ENCODE measurements at places on chromosomes 6 and 20.

DNA sequence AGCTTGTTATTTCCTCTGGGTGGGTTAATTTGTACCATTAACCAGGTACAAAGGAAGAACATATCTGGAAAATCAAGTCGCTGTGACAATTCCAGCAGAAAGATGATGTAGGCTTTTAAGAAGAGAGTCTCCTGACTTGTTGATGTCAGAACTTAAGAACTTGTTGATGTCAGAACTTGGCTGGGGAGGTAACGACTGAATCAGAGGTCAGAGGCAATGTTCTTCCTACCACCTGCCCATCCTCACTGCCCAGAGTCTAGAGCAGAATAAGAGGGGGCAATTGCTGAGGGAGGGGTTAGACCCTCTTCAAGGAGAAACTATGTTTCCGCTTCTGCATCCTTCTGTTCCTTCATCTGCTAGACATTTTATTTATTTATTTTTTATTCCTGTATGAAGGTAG, 18.9 kb downstream of the MLIP start:
- DNase-seq, result no peak

- DNase-seq, result no peak
Measured at GRCh38 chr20:58580474-58580835, 65.3 kb upstream of the APCDD1L start.

DNA sequence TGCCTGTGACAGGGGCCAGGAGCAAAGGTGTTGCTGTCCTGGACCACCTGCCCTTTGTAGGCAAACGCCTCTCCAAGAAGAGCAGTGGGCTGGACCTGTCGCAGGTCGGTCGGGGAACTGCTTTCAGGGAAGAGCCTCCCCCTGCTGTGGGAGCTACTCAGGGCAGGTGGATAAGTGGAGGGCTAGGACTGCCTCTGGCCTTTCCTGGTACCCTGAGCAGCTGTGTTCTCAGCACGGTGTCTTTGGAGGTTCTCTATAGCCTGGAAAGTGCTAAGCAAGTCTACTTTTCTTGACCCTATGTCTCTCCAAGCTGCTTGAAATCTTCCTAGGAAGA, 35.0 kb downstream of the BPIFB1 start:
- no peak for DNase-seq

DNA sequence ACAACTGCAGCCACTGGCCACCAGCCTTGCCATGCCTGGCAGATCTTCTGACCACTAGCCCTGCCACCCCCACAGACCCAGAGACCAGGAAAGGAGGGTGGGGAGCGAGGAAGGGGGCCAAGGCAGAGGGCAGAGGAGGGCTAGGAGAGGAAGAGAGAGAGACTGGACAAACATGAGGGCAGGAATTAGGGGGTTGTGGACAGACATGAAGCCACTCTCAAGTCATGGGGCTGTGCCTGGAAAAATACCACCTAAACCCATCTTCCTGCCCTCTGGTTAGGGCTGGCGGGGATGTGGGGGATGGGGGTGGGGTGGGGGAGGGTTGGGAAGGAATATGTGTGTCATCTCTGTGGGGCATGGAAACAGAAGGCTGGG, 1.4 kb upstream of the SLC29A1 start:
- DNase-seq, result no peak

DNA sequence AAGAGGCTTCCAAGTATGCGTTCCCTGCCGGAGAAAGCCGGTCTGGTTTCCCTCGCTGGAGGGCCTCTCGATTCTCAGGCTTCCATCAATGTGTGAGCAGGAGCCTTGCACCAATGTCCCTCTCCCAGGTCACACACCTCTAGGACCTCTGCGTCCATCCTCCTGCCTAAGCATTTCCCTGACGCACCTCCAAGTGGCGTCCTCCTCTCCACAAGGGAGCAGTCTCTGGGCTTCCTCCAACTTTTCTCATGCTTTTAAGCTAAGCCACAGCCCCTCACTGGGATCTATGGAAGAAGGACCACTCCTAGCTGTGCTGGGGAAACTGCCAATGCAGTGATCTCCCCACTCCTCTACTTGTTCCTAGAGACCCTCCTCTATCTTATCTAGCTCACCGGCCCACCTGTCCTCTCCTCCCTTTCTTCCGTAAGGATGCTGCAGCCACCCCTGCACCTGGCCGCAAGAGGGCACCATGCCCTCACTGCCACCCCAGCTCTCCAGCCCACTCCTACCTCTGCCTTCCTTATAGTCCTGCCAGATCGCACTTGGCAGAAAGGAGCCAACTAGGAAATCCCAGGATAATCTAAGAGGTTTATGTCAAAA, 258.7 kb downstream of the LRFN2 start:
- peak; percentile 8 for DNase-seq
